ENCODE measurements at places on chromosomes 5 and 9.

DNA sequence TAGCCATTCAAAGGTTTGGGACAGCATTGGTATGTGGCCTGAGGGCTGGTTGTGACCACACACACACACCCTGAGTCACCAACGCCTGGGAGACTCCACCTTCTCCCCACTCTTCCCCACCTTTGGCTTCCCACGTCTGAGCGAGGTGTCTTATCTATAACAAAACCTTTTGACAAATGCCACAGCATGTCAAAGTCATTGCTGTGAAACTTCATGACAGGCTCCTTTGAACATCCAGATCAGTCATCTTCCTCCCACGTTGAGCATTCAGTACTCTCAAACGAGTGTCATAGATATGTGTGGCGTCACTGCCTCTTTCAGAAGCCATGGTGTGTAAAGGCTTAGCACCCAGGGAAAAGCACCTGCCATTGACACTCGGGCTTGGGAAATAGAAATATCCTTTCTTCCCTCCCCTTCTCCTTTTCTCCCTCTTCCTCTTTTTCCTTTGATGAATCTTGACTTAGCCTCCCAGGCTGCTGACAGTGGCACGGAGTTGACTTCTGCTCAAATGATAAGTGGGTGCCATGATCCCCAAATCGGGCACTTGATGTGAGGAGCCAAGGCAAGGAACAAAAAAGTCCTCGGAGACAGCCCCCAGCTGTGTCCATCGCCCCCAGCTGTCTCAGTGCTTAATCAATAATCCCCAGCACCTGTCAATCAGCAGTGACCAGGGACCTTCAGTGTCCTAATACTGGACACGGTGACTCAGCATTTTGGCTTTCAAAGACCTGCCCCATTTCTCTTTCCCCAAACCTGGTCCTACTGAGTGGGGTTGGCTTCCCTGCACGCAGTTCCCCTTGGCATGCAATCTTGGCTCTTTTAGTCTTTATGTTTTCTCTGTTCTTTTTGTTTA, 114.8 kb downstream of the FGF18 start:
- no peaks in the 10 kb centered on the region for H3K4me1 ChIP-seq
- no peaks in the 10 kb centered on the region for H3K36me3 ChIP-seq
- no peaks in the 10 kb centered on the region for H3K27me3 ChIP-seq
- no peak for DNase-seq
- no peak overlapping the region for H3K4me3 ChIP-seq

GRCh38 chr9:117644932-117645636, 59.1 kb upstream of the TLR4 start:
- peaks cover 6% of the 10 kb centered on the region for H3K4me1 ChIP-seq
- peaks cover 10% of the 10 kb centered on the region for H3K27me3 ChIP-seq
- no peaks in the 10 kb centered on the region for H3K36me3 ChIP-seq
- H3K27ac ChIP-seq: no peak overlapping the region
- peak overlapping the region; percentile 33 for H3K4me3 ChIP-seq

GRCh38 chr5:111453295-111453694, 59.0 kb downstream of the STARD4 start:
- H3K27me3 ChIP-seq: no peaks in the 10 kb centered on the region
- no peak for DNase-seq
- H3K27ac ChIP-seq: no peak overlapping the region
- no peaks in the 10 kb centered on the region for H3K4me1 ChIP-seq
- H3K36me3 ChIP-seq: no peaks in the 10 kb centered on the region

DNA sequence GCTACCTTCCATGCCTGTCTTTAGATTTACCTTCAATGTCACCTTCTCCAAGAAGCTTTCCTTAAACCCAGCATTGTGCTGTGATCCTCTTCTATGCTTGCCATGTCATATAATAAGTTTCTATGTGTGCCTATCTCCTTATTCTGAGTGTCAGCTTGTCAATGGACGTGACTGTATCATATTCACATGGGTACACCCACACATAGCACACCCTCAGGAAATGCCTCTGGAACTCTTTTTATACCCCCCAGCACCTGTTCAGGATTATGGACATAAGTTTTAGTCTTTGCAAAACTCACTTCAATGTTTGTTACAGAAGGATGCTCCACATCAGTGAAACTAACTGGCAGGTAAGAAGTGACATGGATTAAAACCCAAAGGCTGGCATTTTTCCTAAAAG, 7.4 kb downstream of the GAS1 start:
- DNase-seq: no peak
- H3K4me1 ChIP-seq: peaks cover 13% of the 10 kb centered on the region
- no peak overlapping the region for H3K4me3 ChIP-seq
- H3K27ac ChIP-seq: no peak overlapping the region
- H3K36me3 ChIP-seq: no peaks in the 10 kb centered on the region
